Right forelimb (tissue), 1 donor: ENCODE measurements at places on chromosomes 6 and 20.
A peak's percentile ranks its signal among the peaks of the same experiment; 100 is the strongest.

DNA sequence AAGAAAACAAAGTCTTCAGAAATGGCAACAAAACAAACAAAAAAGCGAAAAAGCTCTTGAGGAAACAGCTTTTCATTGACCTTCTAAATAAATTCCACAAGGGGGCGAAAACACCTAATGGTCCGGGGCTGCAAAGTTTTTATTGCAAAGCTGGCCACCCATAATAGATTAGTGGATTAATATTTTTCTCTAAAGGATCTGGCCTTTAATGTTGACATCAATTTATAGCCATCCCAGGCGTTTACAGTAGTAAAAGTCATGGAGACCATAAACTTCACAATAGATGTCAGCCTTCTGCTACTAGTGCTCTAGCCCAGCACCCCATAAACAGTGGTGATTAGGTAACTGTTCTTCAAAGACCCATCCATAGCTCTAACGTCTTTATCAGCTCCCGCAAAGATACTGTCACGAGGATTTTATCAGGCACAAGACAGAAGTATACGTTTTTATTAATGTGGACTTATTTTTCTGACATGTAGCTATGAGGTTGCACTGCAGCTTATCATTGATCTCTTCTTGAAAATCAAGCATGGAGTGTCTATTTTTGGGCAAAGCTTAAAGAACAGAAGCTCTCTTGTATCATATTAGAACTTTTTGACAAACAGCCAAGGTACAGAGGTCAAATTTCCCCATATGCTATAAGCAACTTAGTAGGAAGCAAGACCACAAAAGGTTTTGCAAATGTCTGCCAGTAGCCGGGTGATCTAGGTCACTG is 4.7 kb downstream of the CITED2 start:
- no peak for DNase-seq

- no peak for DNase-seq
Observed at GRCh38 chr6:119978274-119978889, 628.8 kb upstream of the MAN1A1 start.

- no peak for DNase-seq
Observed at GRCh38 chr20:34938466-34939163, 17.0 kb downstream of the GSS start.

GRCh38 chr20:32731882-32732266 is 11.4 kb downstream of the COMMD7 start:
- DNase-seq = no peak

- DNase-seq = peak; percentile 75
Observed at GRCh38 chr6:44268095-44268628, 2.1 kb upstream of the TMEM151B start.
